T-helper 9 cell (primary cell): ENCODE measurements at places on chromosomes 11 and 22.

GRCh38 chr11:35247428-35247827 lies 108.5 kb downstream of the CD44 start:
- DNase-seq = peak; percentile 58

DNA sequence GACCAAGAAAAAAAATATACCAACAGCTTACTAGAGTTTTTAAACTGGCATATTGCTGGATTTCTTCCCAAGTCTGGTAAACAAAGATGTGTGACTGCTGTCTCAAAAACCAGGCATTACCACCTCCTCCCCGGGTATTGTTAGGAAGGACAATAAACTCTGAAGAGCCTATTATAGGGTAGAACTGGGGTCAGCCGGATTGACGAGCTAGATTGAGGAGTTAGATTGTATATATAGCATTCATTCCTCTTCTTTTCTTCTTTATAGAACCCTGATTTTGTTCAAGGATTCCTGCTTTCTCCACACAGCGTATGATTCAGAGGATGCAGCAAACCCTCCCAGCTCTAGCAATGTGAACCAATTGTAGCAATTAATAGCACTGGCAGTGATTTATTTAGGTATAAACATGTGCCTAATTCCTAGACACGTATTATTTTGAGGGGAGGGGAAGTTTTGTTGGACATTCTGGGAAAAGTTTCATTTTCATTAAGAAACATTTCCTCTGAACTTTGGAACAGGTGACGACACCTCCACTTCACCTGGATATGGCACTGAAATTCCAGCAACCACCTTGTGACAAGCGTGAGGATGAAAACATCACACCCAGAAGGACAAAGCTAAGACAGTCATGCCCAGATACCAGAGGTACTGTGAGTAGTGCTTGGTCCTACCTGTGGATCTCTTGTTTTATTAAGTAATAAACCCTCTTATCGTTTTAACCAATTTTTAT lies 679.4 kb upstream of the KIRREL3 start:
- no peak for DNase-seq

- no peak for DNase-seq
These were observed 49.2 kb downstream of the OTOG start for GRCh38 chr11:17596310-17596669.

GRCh38 chr11:34644669-34645406 lies 23.9 kb downstream of the EHF start:
- DNase-seq = no peak

DNA sequence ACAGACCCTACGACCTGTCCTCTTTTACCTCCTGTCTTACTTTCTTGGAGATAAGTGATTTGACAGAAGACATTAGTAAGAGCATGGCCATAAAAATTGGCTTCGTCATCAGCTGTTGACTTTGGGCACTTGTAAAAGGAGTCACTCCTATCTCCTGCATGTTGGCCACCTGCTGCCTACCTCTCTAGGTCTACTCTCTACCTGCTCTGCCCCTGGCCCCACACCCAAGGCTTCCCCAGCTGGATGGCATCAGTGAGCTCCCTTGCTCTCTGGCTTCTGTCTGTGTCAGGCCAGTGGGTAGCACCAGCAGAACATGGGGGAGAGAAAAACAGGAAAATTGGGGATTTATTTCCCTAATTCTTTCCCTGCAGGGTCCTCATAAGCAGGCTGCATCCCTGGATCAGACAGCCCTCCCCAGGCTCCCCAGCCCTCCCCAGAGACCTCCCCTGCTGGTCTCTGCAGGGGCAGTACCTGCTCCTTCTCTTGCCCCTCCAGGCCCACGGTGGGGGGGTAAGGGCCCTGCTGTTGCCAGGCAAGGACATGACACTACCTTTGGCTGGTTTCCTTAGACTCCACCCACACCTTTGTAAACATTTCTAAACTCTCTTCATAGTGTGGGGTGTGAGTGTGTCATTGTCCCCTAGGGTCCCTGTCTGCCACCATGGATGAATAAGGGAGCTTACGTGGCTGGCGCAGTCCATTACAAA lies 157.0 kb upstream of the NECTIN1 start:
- DNase-seq = no peak

DNA sequence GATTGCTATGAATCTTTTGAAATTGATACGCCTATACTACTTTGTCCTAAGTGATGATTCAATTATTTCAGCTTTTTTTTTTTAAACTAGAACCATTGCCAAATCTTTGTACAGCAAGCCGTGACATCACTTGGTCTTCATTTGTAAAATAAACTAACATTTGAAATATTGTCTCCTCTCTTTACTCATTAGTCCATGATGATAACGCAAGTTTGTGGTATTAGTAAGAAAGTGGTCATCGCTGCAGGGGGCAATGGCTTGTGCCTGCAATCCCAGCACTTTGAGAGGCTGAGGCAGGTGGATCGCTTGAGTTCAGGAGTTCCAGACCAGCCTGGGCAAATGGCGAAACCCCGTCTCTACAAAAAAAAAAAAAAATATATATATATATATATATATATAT lies 12.9 kb upstream of the ARHGAP42 start:
- no peak for DNase-seq

DNA sequence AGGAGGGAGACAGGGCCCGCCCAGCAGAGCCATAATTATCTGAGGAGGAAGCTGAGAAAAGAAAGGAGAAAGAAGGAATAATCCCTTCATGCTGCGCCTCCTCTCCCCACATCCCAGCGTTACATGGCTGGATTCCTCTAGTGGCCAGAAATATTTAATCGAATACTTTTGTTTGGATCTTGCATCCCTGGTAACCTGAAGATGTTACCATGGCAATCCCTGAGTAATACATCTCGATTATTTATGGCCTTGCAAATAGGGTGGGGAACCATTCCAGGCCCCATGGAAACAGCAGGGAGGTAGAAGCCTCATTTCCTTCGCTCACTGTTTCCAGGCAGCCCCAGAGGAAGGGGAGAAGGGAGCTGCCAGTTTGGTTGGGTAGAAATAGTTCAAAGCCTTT lies 357.7 kb downstream of the BUD13 start:
- no peak for DNase-seq

DNA sequence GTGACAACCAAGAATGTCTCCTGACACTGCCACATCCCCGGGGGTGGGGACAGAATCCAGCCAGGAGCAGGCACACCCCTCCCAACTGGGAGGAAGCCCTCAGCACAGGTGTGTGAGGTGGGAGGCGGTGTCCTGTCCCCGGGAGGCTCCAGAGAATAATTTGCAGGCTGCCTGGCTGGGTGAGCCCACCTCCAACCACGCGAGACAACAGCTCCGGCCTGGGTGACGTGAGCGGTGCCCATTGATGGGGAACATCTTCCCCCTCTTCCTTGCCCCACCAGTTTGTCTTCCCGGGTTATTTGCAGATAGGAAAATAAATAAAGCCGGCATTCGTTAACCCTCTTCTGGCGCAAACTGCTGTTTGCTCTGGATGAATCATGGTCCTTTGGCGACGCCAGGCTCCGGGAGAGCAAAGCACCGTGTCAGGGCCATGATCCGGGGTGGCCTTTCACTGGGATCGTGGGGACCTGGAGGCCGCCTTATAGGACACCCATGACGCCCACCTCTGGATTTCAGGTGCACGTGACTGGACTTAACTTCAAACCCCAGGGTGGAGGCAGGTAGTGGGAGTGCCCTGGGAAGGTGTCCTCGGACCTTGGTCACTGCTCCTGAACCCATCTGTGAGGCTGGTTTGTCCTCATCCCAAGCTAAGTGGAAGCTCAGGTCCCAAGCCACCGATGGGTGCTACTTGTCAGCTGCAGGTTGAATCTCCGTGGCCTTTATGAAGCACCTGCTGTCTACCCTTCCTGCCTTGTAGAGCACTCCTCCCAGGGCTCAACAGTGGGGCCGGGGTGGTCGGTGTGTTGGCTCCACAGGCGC lies 13.9 kb downstream of the CCND1 start:
- DNase-seq = no peak

DNA sequence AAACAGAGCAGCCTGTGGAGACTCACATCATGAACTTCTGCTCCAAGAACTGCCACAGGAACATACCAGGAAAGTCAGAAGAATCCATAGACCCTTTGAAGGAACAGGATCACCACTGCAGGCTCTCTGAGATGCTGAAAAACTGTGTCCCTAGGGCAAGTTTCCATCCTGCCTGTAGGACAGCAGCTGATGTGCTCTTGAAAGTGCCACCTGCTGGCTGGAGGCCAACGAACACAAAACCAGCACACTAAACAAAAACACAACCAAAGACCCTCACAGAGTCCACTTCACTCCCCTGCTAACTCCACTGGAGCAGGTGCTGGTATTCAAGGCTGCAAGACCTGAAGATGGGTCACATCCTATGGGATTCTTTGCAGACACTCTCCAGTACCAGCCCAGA lies 12.0 kb upstream of the NXPE1 start:
- no peak for DNase-seq

DNA sequence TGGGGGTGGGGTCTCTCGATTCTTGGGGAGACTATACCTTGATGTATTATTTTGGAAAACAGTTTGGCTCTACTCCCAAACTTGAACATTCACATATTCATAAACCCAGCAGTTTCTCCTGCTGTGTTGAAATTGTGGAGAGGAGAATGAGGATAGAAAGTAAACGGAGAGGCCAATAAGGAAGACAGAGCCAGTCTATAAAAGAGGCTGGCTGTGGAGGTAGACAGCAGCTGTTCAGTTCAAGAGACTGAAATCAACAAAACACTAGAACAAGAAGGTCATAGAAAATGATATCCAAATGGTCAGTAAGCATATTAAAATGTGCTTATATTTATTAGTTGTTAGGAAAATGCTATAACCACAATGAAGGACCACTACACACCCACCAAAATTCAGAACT lies 1.9 kb upstream of the MOGAT2 start:
- DNase-seq = no peak

DNA sequence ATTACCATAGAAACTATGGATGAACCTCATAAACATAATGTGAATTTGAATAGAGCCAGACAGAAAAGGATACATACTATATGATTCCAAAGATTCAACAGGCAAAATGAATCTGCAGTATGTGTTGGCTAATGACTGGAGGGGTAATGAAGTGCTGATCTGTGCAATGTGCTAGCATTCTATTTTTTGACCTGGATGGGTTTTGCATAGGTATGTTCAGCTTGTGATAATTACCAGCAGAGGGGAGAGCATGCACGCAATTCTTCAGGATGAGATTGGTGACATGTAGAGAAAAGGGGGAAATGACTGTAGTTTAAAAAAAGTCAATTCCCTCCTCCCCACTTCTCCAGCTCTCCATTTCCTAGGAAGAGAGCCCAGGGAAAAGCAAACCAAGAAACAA lies 618 bp upstream of the CCDC81 start:
- DNase-seq = no peak

DNA sequence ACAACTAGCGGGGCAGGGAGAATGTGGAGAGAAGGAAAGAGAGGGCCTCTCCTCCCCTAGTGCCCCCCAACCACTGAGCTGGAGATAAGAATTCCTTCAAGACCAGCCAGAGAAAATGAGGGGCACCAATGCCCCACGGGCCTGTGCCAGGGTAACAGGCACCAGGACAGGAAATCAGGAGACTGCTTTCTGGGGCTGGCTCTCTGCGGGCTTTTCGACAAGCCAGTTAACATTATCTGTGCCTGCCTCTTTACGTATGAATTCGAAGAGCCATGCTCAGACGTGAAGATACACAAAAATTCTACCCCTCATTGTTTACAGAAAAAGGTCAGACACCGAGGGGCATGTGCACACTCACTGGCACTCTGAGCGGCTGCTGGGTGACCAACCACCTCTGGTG lies 52.1 kb downstream of the MYH9 start:
- DNase-seq = no peak

- no peak for DNase-seq
These were observed 58.2 kb upstream of the PDE3B start for GRCh38 chr11:14585438-14585837.

GRCh38 chr11:112884012-112884767 lies 77.0 kb upstream of the NCAM1 start:
- DNase-seq = no peak

- DNase-seq = no peak
These were observed 118.7 kb downstream of the BBOX1 start for GRCh38 chr11:27159335-27159679.

GRCh38 chr11:40269865-40270264 lies 1189.6 kb downstream of the LRRC4C start:
- DNase-seq = no peak

DNA sequence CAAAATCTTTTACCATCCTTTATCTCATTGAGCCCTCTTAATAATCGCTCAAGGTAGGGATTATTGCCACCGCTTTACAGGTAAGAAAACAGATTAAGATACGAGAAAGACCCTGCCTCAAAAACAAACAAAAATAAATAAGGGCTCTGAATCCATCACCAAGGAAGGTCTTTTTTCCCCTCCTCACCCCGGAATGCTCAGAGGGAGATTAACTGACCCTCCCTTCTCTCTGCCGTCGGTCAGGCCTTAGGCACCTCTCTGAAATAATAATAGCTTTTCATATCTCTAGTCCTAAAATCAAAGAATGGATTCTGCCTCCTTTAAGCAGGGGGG lies 620 bp upstream of the ATG2A start:
- no peak for DNase-seq

- no peak for DNase-seq
These were observed 1.7 kb downstream of the CLPB start for GRCh38 chr11:72432347-72433287.

DNA sequence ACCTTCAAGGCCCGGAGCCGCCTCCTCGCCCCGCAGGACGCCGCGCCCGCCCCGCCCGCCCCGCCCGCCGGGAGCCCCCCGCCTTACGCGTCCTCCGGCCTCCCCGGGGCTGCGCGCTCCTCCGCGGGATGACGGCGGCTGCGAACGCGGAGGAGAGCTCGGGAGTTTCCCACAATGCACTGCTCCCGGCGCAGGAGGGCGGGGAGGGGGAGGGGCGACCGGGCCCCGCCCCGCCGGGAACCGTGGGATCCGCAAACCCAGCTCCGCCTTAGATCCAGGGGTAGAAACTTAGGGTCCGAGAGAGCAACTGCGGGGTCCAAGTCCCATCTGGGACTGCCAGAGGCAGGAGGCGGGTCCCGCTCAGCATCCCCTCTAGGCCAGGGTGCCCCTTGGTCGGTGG lies at the start of gene CEND1:
TSS of gene CEND1 (minus strand) at position 148 of the 400 bp plus-strand sequence. CDS start 1,514 bp downstream, outside the sequence.
- DNase-seq = no peak

DNA sequence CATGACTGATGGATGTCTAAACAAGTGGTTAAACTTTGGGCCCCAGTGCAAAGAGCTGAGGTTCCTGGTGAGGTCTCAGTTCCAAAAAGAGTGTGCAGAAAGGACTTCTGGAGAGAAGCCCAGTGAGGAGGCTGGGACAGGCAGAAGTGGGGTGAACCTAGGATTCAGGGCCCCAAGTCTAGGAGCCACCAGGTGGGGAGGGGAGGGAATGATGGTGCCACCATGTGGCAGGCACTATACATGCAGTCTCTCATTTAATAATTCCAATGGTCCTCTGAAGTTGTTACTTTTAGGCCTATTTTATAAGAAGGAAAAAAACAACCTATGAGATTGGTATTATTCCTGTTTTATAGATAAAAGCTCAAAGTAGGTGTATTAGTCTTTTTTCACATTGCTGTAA lies 102.0 kb downstream of the INSC start:
- DNase-seq = no peak

- no peak for DNase-seq
These were observed 84.5 kb upstream of the SUSD2 start for GRCh38 chr22:24096758-24097115.

GRCh38 chr11:34727228-34727737 lies 106.4 kb downstream of the EHF start:
- no peak for DNase-seq
